Activated T-helper 17 cell treated with anti-CD3 and anti-CD28 coated beads, Interleukin-2, amount 50 U/mL, for 72 hours (primary cell): ENCODE measurements at places on chromosomes 13 and 19.

GRCh38 chr19:19444681-19445155, 39.2 kb downstream of the GATAD2A start:
- ATAC-seq, result peak; percentile 59

DNA sequence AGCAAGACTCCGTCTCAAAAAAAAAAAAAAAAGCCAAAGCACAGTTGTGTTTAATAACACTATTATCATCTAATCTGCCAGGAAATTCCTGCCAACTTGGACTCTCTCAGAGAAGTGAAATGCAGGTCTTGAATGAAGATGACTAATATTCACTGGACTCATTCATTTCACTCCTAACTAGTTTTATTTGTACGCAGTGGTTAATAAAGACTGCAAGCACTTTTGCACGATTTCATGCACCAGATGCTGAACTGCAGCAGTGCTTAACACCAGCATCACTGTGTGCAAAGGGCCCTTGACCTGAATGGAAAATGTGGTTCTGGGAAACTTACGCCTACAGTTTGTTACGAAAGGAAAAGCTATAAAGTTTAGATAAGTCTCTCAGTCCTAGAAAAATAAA, 63.3 kb downstream of the DHRS12 start:
- ATAC-seq, result no peak

- peak; percentile 31 for ATAC-seq
Observed at GRCh38 chr13:97018029-97018819, 23.9 kb upstream of the OXGR1 start.

DNA sequence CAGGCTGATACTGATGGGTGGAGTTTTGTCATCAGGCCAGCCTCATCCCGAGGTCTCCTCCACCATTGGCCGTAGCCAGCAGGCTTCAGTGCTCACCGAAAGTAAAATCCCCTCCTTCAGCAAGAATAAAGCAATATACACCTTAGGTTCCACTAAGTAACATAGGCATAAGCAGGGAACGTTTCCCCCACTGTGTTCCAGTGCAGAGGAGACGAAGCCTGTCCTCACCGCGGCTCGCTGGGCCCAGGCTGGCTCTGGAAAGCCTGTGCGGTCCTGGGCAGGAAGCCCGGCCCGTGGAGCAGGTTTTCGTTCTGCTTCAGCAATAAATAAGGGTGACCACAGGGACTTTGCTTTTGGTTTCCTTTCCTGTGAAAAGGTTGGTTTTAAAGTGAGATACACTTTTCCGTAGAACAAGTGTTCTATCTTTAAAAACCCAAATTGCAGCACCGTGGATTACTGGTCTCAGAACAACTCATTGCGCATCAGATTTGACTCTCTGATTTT, 16.3 kb upstream of the TEX29 start:
- peak; percentile 84 for ATAC-seq

GRCh38 chr13:29190298-29190697, 370.2 kb downstream of the MTUS2 start:
- no peak for ATAC-seq

DNA sequence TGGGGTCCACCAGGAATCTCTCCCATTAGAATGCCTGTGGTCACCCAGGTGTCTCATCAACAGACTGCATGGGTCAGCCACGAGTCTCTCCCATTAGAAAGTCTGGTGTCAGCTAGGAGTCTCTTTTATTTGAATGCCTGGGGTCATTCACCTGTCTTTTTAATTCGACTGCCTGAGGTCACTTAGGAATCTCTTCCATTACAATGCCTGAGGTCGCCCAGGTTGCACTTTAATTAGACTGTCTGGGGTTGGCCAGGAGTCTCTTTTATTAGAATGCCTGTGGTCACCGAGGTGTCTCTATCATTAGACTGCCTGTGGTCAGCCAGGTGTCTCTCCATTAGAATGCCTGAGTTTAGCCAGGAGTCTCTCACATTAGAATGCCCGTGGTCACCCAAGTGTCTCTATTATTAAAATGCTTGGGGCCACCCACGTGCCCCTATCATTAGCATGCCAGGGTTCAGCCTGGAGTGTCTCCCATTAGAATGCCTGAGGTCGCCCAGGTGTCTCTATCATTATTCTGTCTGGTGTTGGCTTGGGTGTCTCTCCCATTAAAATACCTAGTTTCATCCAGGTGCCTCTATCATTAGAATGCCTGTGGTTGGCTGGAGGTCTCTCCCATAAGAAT, 1474.3 kb downstream of the UQCRFS1 start:
- no peak for ATAC-seq

GRCh38 chr13:31018511-31018910, 86.1 kb downstream of the TEX26 start:
- no peak for ATAC-seq

- no peak for ATAC-seq
Observed at GRCh38 chr13:82344867-82345266, 1537.4 kb downstream of the SLITRK1 start.

DNA sequence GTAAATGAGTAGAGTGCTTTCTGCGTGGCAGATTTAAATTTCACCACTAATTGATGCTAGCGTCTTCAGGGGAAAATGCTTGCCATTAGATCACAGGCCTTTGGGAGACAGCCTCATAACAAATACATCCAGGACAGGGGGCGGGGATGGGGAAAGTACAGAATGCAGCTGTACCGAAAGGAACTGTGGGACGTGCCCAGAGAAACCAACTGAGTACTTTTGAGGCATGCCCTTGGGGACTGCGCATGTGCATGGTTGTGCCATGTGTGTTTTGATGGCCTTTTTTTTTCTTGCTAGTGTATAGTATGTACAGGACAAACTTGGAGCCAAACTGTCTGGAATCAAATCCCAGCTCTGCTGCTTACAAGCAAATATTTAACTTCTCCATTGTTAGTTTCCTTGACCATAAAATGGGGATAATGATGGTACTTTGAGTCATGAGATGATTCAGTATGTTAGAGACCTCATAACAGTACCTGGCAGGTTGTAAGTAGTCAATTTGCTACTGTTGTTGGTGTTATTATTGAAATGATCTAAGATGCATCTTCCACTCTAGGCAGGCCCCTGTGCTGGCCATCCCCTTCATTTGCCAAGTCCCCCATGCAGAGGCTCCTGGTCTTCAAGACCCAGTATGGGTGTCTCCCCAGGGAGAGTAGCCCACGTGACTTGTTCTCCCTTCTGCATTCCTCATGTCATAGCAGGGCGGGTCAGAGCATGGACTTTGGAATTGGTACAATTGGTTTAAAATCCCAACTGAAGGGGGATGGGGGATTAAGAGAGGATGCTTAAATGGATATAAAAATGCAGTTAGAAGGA, 68.3 kb upstream of the NPAS1 start:
- peak; percentile 83 for ATAC-seq

GRCh38 chr19:13214036-13214730, 64.0 kb downstream of the IER2 start:
- ATAC-seq, result no peak

DNA sequence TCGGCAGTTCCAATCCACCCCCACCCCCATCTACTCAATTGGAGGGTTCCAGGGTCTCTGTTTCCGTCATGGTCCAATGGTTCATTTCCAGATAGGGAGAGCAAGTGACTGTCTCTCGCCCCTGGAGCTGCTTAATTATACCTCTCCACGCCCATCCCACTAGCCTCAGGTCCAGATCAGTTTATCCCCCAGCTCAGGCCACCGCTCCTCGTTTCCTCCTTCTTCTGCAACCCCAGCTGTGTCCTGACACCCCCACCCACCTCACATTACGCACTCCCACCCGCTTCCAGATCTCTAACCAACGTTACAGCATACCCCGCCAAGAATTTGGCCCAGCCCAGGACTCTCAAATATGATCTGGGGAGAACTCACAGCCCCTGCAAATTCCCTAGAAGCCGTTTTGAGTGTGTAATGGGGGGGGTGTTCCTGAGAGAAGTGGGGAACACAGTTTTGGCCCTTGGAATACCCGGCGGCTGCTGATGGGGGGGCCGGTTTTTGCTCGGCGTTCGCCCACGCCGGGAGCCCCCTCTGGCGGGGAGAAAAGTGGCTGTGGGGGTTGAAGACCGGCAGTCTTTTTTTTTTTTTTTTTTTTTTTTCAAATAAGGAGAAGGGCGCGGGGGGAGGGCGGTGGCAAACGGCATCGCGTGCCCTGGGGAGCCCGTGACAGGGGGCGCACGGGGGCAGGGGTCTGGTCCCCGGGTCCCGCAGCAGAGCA, 1.7 kb upstream of the PDE4A start:
- ATAC-seq, result no peak

DNA sequence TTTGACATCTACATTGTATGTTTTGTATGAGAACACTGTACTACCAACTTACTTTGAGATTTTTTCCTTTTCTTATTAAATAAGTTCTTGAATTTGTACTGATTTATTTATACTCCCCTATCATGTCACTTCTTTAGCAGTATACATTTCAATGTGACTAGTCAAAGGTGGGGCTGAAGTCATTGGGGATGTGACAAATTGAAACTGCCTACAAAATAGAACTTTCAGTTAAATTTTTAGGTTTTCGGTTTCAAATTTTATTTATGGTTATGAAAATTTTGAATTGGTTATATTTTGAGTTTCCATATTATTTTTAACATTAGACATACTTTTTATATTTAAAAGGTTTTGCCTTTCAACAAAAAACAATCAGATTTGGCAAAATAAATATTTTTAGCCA, 221.6 kb downstream of the NBEA start:
- no peak for ATAC-seq

DNA sequence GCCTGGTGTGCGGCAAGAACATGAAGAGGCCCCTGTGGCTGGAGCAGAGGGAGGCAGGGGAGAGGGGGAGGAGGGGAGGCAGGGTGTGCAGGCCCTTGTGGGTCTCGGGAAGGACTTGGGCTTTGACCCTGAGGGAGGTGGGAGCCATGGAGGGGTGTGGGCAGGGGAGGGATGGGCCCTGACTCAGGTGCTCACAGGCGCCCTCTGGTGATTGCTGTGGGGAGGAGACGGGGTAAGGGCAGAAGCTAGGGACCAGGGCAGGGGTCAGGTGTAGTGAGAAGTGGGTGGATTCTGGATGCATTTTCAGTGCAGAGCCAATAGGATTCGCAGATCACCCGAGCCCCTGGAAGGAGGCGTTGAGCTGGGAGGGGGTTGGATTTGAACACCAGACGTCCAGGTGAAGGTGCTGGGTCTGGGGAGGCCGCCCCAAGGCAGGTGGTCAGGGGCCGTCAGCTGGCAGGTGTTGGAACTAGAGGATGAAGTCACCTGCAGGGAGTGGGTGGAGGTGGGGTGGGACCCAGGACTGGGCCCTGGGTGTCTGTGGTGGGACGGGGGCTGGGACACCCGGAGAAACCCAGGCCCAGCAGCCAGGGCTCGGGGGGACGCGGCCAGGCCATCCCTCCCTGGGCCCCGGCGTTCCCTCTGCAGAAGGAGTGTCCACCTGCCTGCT, 185.4 kb downstream of the KDM4B start:
- peak; percentile 61 for ATAC-seq

DNA sequence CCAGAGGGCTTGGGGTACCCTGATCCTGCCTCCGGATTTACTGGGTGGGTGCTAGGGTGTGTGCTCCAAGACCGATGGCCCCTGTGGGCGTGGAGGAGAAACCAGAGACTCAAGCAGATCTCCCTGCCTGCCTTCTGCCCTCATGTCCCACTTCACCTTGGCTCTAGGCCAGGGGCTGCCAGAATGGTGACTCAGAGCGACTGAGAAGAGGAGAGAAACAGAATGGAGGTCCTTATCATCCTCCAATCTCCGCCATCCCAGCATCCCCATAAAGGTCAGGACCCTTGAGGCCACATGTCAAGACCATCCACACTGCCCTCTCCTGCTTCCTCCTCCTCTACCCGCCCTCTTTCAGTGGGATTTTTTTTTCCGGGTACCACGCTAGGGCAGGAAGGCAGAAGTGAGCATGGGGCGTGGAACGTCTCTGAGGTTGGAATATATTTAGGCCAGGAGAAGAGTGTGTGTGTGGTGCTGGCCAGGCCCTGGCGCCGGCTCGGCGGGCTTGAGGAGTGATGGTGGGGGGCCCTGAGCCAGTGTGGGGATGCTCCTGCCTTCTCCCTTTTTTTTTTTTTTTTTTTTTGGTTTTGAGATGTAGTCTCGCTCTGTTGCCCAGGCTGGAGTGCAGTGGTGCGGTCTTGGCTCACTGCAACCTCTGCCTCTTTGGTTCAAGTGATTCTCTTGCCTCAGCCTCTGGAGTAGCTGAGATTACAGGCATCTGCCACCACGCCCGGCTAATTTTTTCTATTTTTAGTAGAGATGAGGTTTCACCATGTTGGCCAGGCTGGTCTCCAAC, 22.3 kb downstream of the IER2 start:
- ATAC-seq, result peak; percentile 43

DNA sequence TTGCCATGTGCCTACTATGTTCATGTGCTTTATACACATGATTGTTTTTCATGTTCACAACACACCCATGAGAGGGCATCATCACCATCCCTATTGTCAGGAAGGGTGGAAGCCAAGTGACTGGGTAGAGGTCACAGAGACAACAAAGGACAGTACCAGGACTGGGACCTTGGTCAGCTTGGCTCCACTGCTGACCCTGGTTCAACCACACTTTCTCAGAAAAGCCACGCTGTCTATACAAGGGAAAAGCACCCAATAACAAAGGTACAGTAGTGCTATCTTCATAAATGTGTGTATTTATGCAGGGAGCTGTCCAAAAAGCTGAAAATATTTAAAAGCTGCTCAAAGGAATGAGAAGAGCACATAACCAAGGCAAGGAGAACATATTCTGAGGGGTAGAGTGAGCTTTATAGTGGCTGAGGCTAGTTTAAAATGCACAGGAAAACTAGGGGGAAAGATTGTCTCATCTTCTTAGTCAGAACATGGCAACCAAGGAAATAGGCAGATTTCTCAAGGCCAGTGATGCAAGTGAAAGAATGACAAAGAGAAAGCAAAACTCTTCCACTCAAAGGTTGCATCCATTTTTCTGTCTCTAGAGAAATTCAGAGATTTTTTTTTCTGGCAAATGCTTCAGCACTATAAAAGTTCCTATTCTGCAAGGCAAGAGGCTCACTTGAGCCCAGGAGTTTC, 415.0 kb downstream of the FOXO1 start:
- ATAC-seq, result peak; percentile 89

GRCh38 chr13:45240143-45240542, 39.3 kb upstream of the KCTD4 start:
- no peak for ATAC-seq
